ENCODE measurements at places on chromosomes 4 and X.

- no peak for DNase-seq
These were observed 10.8 kb downstream of the PDLIM5 start for GRCh38 chr4:94462572-94462971.

DNA sequence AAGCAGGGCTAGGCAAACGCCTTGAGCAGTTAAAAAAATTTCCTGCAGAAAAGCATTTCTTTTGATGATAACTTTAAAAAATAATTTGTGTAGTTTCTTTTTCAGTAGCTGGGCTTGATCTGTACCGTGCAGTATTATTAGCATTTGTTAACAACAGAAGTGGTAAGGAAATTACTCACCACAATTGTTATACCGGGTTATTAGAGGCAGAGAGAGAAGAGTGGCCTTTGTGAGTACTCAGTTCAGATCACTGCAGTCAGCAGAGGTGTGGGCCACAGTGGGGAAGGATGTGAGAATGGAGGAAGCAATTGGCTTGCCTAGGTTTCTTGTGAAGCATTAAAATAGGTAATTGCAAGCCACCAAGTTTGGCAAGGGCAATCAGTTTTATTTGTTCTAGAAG, 14.3 kb upstream of the IL21 start:
- DNase-seq: no peak

DNA sequence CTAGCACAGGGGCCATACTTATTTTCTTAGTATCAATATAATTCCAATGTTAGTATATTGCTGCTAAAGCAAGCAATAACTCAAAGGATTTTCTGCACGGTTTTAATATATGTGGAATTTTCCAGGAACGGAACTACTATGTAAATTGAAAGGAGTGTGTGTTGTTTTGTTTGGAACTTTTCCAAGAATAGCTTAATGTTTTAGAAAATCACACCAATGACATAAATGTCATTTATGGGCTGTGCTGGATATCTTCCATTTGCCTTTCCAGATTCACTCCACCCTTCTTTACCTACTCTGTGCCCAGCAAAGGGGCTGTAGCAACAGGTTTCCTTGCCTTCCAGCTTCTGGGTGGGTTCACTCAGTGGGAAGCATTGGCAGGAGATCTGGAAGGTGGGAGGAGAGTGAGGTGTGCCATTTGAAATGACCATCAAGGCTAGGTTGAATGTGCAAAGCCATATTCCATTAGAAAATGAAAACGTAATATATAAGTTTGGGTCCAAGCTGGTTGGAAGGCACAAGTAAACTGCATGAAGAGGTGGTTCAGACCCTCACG, 25.2 kb upstream of the ZFX start:
- no peak for DNase-seq

DNA sequence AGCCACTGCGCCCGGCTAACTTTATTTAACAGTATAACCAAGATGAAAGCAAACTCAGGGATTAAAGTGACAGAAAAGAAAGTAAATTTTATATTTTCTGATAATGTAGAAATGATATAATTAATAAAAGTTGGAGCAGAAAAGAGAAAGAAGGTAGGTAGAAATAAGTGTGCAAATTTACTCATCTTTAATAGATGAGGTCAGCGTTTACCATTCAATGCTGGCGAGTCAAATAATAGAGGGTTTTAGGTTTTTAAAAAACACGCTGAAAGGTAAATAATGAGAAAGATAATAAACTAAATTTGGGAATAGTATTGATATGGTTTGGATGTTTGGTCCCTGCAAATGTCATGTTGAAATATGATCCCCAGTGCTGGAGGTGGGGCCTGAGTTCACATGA, 13.6 kb downstream of the CDKN2AIP start:
- no peak for DNase-seq

- no peak for DNase-seq
These were observed 77.5 kb downstream of the HCCS start for GRCh38 chrX:11188664-11189063.

- no peak for DNase-seq
These were observed 113.1 kb upstream of the INPP4B start for GRCh38 chr4:142959173-142959572.

- DNase-seq: no peak
These were observed 26.5 kb upstream of the JADE1 start for GRCh38 chr4:128782875-128783614.

GRCh38 chr4:185702147-185702663, 109.8 kb downstream of the SORBS2 start:
- DNase-seq: no peak

DNA sequence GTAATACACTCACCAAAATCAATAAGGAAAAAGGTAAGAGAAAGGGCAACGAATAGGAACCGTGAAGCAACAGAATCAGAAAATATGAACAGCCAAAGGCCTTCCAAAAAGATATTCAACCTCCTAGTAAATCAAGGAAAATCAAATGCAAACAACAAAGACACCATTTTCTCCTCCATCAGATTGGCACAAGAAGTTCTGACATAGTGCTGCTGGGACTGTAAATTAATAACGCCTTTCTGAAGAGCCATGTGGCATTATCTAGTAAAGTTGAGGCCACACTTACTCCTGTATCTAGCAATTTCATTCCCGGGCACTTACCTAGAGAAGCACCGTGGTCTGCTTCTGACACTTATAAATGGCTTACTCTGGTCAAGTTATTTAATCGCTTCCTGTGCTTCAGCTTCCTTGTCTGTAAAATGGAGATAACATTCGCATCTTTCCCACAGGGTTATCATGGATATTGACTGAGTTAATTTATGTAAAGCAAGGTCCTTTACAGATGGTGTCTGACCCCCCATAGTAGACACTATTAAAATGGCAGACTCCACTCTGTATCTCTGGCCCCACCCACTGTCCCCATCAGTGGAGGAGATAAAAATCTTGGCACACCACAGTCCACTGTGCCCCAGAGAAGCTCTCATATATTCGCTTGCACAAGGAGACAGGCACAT, 20.5 kb upstream of the ENPP6 start:
- no peak for DNase-seq

Measured in GDM1 (cell line).